Osteoblast (primary cell): ENCODE measurements at places on chromosomes 2 and 18.

- H3K4me1 ChIP-seq, result no peaks in the 10 kb centered on the region
- no peaks in the 10 kb centered on the region for H3K27me3 ChIP-seq
- no peak overlapping the region for H3K4me3 ChIP-seq
- H3K36me3 ChIP-seq, result no peaks in the 10 kb centered on the region
- DNase-seq, result no peak
These were observed 124.0 kb upstream of the CAVIN2 start for GRCh38 chr2:191970867-191971266.

- peaks cover 21% of the 10 kb centered on the region for H3K4me1 ChIP-seq
- H3K36me3 ChIP-seq, result peaks cover 21% of the 10 kb centered on the region
- H3K4me3 ChIP-seq, result peak overlapping the region; percentile 84
- no peaks in the 10 kb centered on the region for H3K27me3 ChIP-seq
These were observed 2.4 kb downstream of the GLS start for GRCh38 chr2:190882856-190883582.

DNA sequence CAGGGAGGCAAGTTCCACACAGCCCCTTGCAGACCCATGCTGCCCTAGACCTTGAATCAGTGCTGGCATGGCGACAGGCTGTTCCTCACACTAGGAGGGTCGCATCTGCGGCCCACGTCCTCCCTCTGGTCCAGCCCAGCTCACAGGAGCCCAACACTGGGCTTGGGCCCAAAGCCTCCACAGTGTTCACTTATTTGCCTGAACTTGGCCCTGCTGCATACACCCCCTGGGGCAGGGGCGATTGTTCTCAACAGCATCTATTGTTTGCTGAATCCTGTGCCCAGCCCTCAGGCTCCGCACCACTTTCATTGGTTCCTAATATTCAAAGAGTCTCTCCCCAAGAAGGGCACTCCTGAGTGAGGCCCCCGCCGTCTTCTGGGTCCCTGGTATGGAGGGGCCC, 90.7 kb downstream of the ZBTB7C start:
- H3K27ac ChIP-seq, result no peak overlapping the region
- H3K36me3 ChIP-seq, result no peaks in the 10 kb centered on the region
- H3K4me3 ChIP-seq, result no peak overlapping the region
- peaks cover 3% of the 10 kb centered on the region for H3K27me3 ChIP-seq
- peaks cover 12% of the 10 kb centered on the region for H3K4me1 ChIP-seq
- DNase-seq, result no peak

GRCh38 chr2:142980246-142981068, 103.0 kb downstream of the KYNU start:
- H3K36me3 ChIP-seq, result no peaks in the 10 kb centered on the region
- no peak overlapping the region for H3K27ac ChIP-seq
- no peaks in the 10 kb centered on the region for H3K27me3 ChIP-seq
- no peaks in the 10 kb centered on the region for H3K4me1 ChIP-seq
- no peak for DNase-seq

- H3K27ac ChIP-seq, result no peak overlapping the region
- H3K36me3 ChIP-seq, result no peaks in the 10 kb centered on the region
- H3K4me3 ChIP-seq, result no peak overlapping the region
These were observed 1481.6 kb upstream of the PIK3C3 start for GRCh38 chr18:40473221-40474029.
